Caco-2 (cell line): ENCODE measurements at places on chromosomes 5 and 9.

DNA sequence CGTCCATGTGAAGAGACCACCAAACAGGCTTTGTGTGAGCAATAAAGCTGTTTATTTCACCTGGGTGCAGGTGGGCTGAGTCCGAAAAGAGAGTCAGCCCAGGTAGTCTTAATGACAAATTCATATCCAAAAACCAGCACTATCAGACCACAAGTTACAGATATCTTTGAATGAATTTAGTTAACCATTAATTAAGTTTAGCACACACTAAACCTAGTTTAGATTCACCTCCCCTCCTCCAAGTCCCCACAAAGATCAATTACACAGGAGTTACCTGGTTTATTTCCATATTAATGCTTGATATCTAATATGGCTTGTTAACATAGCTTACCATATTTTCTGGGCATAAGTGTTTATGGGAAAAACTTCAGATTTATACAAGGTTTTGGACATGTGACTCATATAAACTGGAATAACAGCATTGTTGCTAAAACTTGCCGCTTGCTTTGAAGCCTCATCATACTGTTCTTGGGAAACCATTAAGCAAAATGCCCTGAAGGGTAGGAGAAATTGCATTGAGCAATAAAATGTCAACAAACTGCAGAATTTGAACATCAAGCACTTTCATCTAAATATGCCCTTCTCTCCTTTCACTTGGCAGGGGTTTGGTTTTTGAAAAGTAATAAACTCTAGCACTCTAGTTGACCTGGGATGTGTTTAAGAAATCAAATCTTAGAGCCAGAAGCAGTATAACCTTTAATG is 166.9 kb downstream of the SNCAIP start:
- DNase-seq = peak; percentile 75

- no peak for DNase-seq
Observed at GRCh38 chr5:96432216-96433065, 607 bp downstream of the PCSK1 start.

GRCh38 chr9:98869078-98869745 is 61.7 kb downstream of the GALNT12 start:
- no peak for DNase-seq

DNA sequence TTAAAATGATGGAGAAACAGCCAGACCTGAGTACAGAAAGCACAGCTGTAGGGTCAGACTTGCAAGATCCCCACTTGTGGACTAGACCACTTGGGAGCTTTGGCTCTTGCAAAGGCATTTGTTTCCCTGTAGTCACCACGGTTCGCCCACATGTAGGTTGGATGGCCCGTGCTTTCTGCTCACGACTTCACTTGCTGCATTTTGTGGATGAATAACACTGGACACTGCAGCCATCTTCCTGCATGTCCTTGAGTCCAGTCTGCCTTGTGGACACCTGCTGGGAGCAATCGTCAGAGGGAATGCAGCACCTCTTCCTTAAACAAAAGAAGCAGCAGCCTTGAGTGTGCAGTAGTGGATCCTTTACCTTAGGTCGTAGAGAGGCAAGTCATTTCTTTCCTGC is 372.9 kb upstream of the IRX2 start:
- no peak for DNase-seq

GRCh38 chr9:88460587-88461332 is 72.5 kb downstream of the SPIN1 start:
- no peak for DNase-seq

DNA sequence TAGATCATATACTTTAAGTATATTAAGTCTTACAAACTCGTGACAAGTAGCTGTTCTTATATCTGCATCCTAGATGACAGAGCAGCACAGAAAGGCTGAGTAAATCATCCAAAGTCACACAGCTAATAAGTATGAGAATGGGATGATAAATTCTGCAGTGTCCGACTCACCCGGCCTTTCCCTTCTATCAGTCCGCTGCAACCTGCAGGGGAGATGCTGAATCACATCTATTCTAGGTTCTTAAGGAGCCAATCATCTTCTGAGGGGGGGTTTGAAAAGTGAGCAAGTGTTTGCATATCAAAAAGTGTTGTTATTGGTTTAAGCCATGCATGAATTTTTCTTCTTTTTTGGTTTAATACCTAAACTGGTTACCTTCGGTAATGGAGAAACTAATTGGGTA is 38.9 kb downstream of the ADAMTS16 start:
- DNase-seq = no peak

- peak; percentile 77 for DNase-seq
Observed at GRCh38 chr9:120928483-120929228, 2.1 kb upstream of the TRAF1 start.

DNA sequence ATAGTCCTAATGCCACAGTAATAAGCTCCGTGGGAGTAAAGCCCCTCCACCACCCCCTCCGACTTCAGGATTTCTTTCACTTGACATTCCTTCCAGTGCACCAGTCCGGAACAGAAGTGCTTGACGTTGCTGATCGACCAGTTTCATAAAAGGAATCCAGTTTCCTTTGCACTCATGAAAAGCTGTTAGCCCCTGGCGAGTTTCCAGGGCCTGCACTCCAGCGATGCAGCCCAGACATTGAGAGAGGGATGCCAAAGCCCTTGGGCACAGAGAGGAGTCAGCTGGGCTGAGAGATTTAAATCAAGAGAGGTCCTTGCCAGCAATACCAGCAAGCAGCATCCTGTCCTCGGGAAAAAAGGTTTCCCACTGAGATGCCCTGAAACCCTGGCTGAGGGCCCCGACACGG is 170.1 kb downstream of the GABBR2 start:
- no peak for DNase-seq

DNA sequence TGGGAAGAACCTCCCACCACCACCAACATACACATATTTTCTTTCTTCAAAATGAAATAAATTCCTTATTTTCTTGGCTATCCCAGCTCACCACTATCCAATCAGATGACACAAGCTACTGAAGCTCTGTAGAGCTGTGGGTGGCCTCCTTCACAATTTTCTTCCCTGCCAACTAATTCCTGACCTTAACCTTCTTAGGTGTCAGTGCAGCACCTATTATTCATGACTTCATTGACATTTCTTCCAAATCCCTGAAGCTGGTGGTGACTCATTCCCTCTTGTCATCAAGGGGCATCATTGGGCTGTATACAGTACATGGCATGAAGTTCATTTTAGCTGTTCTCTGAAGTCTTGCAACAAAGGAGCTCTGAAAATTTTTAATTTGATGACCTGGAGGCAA is 42.0 kb upstream of the ADRA1B start:
- no peak for DNase-seq

DNA sequence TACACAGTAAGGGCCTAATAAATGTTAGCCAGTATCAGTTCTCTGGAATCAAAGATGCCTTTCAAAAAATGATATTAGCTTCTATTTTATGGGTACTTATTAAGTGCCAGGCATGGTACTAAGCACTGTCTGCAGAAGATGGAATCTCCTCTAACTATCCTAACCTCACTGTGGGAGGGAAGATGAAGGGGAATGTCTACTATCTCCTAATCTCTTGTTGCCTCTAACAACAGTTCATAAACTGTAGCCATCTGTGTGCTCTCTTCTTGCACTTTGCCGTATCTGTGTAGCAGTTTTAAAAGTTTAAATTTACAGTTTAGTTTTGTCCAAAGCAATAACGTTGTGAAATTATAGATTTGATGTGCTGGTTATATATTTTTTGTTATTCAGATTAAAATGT is 99.6 kb upstream of the CCDC112 start:
- no peak for DNase-seq

DNA sequence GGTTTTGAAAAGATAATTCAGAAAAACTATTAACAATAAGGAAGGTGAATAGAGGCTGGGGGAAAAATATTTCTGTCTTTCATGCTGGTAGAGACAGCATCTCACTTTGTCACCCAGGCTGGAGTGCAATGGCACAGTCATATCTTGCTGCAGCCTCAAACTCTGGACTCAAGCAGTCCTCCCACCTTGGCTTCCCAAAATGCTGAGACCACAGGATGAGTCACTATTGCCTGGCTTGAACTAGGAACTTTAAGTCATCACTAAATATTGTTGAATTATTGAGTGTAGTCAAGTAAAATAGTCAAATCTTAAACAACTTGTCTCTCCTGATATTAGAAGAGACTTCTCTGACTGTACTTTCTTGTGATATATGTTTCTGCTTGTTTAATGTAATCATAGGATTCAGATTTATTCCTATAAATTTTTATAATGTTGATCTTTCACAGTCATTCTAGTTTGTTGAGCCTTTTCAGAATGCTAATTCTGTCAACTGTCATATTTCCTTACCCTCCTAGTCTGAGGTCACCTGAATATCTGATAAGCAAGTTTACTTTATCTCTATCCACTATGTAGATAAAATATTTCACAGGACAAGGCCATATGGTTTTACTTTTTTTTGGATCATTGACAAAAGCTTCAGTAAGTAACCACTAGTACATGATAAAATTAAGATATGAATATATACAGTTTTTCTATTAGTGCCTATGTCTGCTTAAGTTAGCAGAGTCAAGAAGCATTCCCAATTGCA is 1696.5 kb downstream of the MAT2B start:
- no peak for DNase-seq

DNA sequence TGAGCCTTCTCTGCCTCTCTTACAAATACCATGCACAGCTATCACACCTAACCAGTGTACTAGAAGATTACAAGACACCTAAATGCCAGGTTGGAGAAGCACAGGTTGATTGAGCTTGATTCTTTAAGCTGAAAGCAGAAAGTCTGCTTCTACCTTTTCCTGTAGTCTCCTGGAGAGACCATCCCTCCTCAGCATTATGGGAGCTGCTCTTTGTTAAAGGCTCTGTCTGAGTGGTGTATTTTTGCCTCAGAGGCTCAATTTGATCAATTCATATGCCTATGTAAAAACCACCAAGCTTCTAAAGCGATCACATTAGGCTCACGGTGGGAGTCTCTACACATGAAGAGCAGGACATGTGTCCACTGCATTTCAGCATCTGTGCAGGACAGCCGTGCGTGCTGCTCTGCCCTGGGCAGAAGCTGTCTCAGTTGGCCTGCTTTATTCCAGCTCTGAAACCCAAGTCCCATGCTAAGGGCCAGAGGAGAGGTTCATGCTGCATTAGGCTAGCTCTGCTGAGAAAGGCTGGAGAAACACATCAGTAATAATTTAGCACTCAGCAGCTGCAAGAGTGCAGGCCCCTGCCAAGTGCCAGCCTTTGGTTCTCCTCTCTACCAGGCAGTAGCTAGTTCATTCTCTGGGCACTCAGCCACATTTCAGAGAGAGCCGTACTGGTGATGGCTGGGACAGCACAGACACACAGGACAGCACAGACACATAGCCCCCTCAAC is 41.7 kb downstream of the TMEM167A start:
- no peak for DNase-seq

DNA sequence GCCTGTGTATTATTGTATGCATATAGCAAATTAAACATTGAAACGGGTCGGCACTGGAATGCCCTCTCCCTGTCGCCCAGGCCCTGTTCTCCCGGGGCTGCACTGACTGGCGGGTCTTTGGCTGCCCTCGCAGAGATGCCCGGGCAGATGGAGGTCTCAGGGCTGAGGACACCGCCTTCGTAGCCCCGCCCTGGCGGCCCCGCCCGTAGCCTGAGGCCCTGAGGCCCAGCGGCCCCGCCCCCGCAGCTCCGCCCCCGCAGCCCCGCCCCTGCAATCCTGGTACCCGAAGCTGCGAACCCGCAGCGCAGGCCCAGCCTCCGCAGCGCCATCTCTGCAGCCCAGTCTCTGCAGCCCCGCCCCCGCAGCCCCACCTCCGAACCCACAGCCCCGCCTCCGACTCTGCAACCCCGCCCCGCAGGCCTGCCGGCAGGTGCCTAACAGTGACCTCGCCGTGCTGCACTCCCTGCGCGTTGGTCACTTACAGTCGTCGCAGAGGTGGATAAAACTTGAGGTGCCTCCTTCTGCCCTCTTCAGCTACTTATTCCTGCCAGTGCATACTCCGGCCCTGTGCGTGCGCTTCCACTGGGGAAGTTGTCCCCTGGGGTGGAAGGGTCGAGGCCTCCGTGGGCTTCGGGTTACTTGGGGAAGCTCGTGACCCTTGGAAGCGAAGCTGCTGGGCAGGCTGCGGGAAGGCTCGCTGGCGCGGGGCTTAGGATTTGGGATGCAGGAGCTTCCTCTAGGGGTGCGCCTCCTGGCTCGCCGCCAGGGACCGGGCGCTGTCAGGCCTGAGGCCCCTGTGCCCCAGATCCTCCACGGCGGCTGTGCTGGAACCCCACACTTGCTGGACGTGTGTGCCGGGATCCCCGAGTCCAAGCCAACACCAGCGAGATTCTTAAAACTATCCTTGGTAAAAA is 72.3 kb downstream of the ICE1 start:
- DNase-seq = peak; percentile 71
